ENCODE measurements at places on chromosomes 4 and X. TPM values are rescaled to one million over a fixed set of nuclear protein-coding genes. Genes with fewer than 3 reads are reported as not detected.

MAGEB1 gene
- polyA plus RNA-seq: not detected

NBDY gene
- 106 TPM for polyA plus RNA-seq

GRCh38 chrX:144293229-144293628, 409.4 kb downstream of the UBE2NL start:
- no peak for DNase-seq

- DNase-seq: no peak
These were observed 267.7 kb upstream of the GALNT7 start for GRCh38 chr4:172900900-172901299.

NSUN7 gene
- 13.9 TPM for polyA plus RNA-seq

DNA sequence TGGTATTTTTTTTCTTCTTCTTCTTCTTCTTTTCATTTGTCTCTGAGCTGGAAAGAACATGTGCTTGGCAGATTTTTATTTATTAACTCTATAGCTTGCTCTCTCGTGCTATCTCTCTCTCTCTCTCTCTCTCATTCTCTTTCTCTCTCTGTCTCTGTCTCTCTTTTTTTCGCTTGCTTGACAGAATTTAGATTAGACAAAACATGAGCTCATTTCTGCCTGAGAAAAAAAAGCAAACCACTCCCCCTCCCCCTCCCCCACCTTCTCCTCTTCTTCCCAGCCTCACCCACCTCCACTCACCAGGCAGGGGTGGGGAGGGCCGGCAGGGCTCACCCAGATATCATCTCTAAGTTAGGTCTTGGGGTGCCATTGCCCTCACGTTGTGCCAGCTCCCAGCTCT, 81.5 kb downstream of the PJA1 start:
- no peak for DNase-seq

P2RY4 gene
- polyA plus RNA-seq: 0.14 TPM
